ENCODE measurements at places on chromosomes 2 and 18.

DNA sequence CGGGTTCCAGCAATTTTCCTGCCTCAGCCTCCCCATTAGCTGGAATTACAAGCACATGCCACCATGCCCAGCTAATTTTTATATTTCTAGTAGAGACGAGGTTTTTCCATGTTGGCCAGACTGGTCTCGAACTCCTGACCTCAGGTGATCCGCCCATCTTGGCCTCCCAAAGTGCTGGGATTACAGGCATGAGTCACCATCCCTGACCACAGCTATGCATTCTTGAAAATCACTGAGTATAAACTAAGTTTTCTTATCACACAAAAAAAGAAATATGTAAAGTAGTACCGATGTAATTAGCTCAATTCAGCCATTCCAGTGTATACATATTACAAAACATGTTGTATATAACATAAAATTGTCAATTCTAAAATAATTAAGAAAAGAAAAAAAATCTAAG is 232.7 kb downstream of the MBD2 start:
- no peak for DNase-seq

DNA sequence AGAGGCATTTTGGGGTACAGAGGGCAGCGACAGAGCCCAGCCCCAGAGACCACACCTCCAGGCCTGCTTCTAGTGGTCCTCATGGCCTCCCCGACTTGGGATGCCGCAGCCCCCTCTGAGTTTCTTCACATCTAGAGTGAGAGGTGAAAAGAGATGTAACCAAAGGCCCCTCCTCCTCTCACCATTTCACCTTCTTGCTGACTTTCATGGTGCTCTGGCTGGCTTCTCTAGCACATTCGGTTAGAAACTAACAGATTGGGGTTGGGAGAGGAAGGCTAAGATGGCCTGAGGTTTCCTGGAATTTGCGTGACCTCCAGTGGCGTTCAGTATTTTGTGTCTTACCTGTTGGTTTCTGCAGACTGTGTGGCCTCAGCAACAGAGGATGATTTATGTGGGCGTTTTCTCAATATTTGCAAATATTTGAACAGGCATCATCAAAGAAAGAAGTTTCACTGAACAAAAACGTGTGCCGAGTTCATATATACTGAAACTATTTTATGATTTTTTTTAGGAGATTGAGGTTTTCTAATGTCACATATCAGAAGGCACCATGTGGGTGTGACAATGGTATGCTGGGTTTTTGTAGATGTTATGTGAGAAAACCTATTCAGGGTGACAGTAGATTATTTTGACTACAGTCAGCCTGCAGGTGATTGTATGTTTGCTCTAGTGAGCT is 69.9 kb upstream of the BCL2L11 start:
- no peak for DNase-seq

DNA sequence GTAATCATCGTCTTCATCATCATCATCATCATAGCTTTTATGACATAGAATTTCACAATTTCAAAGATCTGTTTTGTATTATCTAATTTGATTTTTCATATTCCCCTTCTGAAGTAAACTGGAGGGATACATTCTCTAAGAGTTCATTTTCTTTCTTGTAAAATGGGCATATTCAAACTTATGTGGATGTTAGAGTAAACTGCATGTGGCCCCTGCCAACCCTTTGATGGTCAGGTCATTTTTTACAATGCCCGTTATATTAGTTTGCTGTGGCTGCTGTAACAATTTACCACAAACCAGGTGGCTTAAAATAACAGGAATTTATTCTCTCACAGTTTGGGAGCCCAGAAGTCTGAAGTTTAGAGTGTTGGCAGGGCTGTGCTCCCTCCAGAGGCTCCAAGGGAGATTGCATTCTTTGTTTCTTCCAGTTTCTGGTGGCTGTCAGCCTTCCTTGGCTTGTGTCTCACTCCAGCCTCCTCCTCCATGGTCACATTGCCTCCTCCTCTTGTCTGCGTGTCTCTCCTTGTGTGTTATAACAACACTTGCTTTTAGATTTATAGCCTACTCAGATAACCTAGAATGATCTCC is 127.5 kb upstream of the MMADHC start:
- DNase-seq = peak; percentile 36

DNA sequence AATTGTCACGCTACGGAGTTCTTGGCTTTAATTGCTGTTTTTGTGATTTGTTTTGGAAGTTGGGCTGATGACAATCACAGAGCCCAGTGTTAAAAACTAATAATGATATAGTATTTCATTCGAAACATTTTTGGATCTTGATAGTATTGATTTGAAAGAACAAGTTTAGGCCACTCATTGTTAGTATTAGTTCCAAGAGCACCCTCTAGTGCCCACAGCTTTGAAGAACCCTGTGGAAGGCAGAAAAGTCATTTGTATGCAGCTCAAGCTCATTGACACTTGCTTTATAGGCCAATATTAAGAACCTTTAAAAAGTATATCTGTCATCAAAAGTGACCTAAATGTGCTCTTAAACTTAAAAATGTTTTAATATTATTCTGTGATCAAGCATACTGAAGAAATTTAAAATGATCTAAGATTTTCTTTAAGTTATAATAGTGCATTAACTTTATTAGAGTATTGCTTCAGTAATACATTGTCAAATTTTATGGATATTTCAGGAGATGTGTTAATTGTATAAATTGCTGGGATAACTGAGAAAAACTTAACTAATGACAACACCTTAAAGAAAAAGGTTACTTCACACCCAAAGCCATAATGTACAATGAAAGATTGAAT is 191.0 kb downstream of the GRB14 start:
- peak; percentile 49 for DNase-seq

DNA sequence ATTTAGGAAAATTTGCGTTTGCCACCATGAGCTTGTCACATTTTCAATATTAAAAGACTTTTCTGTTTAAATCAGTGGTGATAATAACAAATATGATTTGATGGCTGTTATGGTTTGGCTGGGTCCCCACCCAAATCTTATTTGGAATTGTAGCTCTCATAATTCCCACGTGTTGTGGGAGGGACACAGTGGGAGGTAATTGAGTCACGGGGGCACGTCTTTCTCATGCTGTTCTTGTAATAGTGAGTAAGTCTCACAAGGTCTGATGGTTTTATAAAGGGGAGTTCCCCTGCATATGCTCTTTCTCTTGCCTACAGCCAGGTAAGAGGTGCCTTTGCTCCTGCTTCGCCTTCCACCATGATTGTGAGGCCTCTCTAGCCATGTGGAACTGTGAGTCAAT is 83.4 kb upstream of the RGPD4 start:
- DNase-seq = no peak

DNA sequence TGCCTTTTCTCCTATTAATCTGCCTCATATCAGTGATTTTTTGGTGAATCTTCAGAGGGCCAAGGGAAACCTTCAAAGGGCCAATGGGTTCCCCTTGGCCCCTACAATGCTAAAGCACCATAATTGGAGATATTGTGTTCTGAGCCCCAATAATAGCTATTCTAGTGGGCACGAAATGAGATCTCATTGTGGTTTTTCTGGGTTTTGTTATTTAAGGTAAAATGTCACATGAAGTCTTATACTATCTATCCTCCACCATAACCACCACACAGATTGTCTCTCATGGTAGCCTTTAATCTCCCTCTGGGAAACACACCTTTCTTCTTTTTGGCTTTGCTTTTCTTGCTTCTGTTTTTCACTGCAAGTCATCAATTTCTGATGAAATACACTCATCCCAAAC is 152.8 kb downstream of the B3GNT2 start:
- DNase-seq = no peak

GRCh38 chr2:174124181-174124580 is 124.2 kb downstream of the OLA1 start:
- no peak for DNase-seq

DNA sequence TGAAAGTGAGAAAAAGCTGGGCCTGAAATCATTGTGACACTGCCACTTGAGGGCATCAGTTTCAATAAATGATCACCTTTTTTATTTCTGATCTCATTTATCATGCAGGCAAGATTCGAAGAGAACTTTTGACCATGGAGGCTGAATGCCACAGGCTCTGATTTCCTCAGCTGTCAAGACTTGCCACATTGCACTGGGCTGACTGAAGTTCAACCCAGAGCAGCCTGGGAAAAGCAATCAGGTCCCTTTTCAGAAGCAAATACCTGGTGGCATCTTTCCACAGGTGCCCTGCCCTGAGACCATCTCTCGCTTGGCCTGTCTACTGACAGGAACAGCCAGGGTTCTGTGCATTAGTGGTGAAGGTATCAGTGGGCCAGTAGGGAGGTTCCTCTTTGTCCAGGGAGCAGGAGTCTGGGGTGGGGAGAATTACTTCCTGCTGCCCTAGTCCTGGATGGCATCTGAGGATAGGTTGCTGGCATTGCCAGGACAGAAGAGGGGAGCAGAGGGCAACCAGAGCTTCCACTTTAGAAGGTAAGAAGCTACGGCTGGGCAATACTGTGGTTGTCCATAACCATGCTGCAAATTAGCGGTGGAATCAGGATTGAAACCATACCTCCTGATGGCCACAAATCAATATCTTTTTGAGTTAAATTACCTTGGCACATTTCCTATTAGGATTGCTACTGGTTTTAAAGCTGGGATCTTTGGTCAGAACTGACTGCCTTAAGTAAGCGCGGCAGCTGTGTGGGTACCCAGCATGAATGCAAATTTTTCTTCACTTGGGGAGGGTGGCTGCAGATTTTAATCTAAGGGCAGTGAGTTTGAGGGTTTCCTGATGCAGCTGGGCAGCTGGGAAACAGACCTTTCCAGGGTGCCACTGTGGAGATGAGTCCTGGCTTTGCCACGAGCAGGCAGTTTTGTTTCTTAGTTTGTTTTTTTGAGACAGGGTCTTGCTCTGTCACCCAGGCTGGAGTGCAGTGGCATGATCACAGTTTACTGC is 394.5 kb downstream of the ALK start:
- DNase-seq = no peak

DNA sequence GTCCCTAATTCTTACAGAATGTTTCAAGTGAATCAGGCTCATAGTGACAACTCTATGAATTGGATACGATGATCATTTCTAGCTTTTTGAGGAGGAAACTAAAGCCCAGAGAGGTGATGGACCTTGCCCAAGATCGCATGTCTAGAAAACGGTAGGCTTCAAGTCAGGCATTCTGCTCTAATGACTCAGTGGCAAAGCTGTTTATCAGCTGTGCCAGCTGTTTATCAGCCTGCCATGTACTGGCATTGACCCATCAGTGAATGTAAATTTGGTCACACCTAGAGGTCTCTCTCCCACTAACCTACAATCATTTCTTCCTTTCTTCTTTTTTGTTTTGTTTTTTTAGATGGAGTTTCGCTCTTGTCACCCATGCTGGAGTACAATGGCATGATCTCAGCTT is 6.1 kb upstream of the DAW1 start:
- DNase-seq = no peak

- no peak for DNase-seq
These were observed 12.3 kb upstream of the ALMS1 start for GRCh38 chr2:73373344-73373743.

DNA sequence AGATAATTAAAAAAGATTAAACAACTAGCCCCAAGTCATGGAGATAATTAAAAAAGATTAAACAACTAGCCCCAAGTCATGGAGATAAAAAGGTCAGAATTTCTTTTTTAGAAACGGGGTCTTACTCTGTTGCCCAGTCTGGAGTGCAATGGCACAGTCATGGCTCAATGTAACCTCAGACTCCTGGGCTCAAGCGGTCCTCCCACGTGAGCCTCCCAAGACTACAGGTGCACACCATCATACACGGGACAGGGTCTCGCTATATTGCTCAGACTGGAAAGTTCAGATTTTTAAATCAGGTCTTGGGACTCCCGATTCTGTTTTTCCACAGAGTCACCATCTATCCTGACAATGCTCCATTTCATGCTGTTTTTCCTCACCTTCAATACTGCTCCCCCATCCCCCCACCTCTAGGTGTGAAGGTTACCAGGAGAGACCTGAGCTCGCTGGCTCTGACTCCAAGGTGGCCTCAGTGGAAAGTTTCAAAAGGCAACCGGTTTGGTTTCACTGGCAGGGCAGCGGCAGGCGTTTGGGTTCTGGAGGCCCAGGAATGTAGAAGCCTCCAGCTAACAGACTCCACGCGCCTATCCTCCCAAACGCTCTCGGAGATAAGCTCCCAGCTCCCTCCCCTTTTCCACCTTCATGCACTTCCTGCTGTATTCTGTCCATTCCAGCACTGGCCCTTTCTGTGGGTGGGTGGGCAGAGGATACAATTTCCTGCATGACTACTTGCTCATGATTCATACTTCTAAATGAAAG is 2.9 kb upstream of the SEMA4C start:
- DNase-seq = no peak

GRCh38 chr2:1510176-1510575 is 96.9 kb downstream of the TPO start:
- no peak for DNase-seq

DNA sequence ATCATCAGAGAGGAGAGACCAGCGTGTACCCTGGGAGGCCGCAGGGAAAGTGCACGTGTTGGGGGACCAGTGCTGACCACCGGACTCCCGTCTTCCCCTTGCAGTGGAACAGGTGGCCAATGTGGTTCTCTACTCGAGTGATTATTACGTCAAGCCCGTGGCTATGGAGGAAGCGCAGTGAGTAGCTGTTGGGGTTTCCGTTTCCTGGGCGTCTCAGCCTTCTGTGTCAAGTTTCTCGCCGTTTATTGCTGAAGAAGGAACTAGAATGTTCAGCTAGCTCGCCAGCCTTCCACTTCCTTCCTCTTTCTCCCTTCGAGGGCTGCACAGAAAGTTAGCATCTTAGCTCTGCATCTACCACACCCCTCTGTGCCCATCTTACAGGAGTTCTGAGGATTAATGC is 22.8 kb upstream of the DGKD start:
- peak; percentile 98 for DNase-seq

DNA sequence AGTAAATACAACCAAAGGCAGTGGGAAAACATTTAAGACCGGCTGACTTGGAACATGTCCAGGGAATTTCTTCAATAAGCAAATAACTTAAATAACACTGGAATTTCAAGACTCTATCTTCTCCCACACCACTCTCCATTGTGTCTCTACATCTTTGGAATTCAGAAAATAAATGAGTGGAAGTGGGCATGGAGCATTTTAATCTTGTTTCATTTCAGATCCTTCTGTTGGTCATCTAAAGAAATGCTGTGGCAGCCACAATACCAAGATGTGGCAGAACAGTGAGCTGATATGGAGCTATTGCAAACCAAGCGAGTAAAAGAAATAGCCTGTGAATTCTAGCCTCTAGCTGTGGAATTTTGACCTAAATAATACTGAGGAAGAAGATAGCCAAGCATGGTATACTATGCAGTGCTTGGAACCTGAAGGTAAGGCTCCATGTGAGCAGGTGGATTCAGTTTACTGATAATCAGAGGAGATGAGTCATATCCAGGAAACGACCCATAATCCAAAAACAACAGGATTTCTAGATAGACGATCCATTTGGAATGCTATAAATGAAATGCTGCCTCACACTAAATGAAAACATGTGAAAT is 157.1 kb upstream of the SCN7A start:
- no peak for DNase-seq

DNA sequence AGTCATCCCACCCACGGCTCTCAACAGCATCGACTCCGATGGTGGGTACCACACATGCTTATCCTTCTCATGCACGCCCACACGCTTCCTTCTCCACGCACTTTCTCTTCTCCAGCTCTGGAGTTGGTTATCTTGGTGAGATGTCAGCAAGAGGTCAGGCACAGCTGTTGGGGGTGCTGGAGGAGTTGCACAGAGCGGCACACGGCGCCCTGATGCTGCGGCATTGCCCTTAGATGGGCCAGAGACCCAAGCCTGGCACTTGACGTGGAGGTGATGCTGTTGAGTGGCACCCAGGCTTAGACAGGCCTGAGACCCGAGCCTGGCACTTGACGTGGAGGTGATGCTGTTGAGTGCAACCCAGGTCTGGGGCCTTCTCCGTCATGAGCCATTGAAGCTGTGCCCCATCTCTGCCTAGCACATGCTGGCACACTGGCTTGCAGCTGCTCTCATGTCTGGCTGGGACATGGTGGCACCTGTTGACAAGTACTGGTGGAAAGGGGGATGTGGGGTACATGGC is 83.2 kb downstream of the DGKD start:
- DNase-seq = no peak
